ENCODE measurements at places on chromosomes 12 and 14.
A peak's percentile ranks its signal among the peaks of the same experiment; 100 is the strongest.

DNA sequence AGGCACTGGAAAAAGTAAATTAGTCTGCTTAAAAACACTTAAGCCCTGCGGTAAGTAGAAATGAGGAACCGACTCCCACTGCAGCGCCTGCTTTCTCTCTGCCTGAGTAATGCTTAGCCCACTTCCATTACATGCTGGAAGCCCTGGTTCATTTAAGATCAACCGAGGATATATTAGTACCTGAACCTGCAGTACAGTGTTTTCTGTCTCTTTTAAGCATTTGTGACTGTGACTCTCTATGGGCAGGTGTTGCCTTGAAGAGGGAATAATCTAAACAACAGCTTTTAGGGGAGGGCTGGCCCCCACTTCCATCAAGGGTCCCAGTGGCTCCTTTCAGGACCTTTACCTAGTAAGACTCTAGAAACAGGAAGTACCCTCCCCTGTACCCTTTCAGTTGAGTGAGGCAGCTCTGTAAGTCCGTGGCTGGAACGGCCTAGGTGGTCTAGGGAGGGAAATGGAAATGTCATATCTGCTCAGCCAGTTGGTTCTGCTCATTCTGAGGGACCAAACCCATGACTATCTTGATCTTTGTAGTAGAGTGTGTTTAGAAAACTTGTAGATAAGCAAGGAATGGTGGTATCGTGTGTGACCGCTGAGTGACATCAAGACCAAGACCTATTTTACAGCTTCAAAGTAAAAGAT, 56.2 kb downstream of the FNTB start:
- no peak for DNase-seq

- DNase-seq, result no peak
These were observed 3.7 kb downstream of the PSMB11 start for GRCh38 chr14:23045419-23046357.

DNA sequence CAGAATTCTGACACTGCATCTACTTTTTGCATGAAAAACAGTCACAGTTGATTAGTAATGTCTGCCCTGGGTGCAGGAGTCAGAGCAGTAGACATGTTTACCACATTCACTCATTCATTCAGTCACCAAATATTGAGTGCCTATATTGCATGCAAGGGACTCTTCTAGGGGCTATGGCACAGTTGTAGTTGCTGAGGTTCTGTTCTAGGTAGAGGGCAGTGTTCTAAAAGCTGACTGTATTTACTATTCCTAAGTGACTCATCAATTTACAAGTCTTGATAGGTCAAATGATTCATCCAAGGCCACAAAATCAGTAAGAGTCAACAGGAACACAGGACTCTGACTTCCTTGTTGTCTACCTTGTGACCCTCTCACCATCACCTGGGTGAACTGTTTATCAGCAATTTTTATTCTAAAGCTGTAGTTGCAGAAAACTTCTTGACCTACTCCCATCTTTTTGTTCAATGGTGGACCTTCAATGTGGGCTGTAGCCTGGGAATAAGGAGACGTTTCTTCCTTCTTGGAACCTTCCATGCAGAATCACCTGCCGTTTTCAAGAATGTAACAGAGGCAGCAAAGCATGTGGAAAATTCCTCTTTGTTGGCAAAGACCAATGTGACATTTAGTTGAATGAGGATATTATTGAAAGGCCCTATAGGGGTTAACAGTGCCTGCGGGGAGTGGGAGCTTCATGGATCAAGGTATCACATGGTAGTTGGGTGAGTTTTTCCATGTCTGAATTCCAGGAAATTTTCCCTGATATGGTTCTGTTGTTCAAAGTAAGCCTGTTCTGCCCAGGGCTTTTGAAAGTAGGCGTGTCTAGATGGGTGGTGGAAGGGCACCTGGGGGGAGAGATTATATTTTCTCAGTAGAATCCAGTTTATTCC, 223.2 kb downstream of the KTN1 start:
- peak; percentile 67 for DNase-seq

- no peak for DNase-seq
These were observed 226.2 kb downstream of the ADAMTS20 start for GRCh38 chr12:43325786-43326185.

- DNase-seq, result no peak
These were observed 4.7 kb downstream of the B3GNT4 start for GRCh38 chr12:122208073-122208820.

DNA sequence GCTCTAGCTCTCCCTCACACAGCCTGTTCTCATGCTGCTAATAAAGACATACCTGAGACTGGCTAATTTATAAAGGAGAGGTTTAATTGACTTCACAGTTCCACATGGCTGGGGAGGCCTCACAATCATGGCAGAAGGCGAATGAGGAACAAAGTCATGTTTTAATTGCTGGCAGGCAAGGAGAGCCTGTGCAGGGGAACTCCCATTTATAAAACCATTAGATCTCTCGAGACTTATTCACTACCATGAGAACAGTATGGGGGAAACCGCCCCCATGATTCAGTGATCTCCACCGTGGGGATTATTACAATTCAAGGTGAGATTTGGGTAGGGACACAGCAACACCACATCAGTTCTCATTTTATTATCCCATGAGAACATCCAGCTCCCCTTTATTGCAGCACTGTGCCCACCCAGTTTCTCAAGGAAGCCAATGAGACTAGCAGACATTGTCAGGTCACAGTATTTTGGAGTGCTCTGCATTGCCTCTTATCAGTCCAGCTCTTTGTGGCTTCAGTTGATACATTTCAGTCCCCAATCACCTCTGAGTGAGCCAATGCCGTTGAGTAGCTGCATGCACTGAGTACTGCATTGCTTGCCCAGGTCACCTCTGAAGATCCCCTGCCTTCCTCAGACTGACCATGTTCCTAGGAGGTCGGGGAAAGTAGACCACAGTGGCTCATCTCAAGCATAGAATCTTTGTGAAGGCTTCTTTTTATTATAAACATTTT, 131.2 kb downstream of the CRADD start:
- DNase-seq, result no peak

- no peak for DNase-seq
These were observed 218.7 kb upstream of the TBX3 start for GRCh38 chr12:114902665-114903064.

DNA sequence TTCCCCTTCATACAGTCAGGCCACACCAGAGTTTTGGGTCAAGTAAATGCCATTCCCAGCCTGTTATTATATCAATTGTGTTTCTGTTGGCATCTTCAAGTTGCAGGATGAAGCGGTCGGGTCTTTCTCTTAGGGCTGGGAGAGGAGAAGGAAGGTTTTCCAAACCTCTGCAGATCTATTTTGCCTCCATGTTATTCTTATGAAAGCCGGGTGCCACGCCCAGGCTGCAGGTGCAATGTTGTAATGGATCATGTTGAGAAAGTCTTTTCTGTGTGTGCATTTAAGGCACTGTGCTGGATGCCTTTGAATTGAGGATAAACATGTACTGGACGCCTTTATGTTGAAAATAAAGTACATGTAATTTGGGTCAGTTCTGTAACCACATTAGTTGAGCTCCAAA, 164.4 kb upstream of the HIF1A start:
- no peak for DNase-seq

GRCh38 chr14:47392326-47392725, 283.1 kb downstream of the MDGA2 start:
- no peak for DNase-seq

GRCh38 chr12:52307836-52308805, 13.1 kb downstream of the KRT83 start:
- DNase-seq, result peak; percentile 56

- no peak for DNase-seq
These were observed 61.2 kb upstream of the GRIP1 start for GRCh38 chr12:66739940-66740651.

- DNase-seq, result no peak
These were observed 40.5 kb downstream of the RASSF3 start for GRCh38 chr12:64650762-64651161.

Measured in activated CD4-positive, alpha-beta T cell treated with anti-CD3 and anti-CD28 coated beads, Interleukin-10, Interleukin-2, amounts not matched to agents 100 ng/mL and 50 ng/mL, durations not matched to agents 16 hours and 8 hours (primary cell).